PC-9 (cell line): ENCODE measurements at places on chromosomes 6 and 20.
A peak's percentile ranks its signal among the peaks of the same experiment; 100 is the strongest.

GRCh38 chr20:44931911-44932310, 22.1 kb downstream of the PABPC1L start:
- no peak overlapping the region for H3K4me3 ChIP-seq
- H3K27me3 ChIP-seq: no peaks in the 10 kb centered on the region

DNA sequence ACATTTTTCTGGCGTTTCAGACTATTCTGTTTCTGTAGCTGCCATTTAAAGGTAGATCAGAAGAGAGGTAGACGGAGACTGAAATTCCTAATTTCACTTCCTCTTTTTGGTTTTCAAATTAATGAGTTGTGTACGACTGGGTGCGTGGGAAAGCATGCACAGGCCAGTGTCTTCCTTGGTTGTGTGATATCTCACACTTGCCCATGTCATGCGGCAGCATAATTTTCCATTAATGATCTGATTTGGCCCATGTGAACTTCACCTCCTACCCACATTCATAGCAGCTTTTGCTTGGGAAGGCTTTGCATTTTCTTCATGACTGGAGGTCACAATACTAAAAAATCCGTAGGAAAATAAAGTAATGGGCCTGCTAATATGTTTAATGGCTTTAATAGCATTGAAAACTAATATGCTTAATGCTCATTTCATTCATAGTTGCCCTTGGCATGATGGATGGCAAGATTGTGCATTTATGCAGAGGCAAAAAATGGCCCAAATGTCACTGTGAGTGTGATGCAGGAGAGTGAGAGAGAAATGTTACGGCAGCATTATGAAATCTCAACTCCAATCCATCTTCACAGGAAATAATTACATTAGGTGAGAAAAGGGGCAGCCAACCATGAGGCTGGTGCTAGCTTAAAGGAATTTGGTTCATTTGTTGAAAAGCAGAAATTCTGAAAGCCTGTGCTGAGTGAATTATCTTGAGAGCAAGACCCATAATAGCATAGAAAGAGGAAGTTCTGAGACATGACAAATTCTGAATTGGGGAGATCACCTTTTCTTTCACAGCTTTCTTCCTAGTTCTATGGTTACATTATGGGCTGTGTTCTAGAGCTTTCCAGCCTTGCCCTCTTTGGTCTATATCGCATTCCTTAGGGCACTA, 69.0 kb upstream of the UST start:
- H3K4me1 ChIP-seq: no peaks in the 10 kb centered on the region
- no peak overlapping the region for H3K4me3 ChIP-seq
- no peaks in the 10 kb centered on the region for H3K27me3 ChIP-seq
- H3K27ac ChIP-seq: no peak overlapping the region

GRCh38 chr20:11454966-11455799, 462.5 kb upstream of the BTBD3 start:
- no peaks in the 10 kb centered on the region for H3K36me3 ChIP-seq
- peak overlapping the region; percentile 89 for H3K27ac ChIP-seq
- H3K4me1 ChIP-seq: peaks cover 42% of the 10 kb centered on the region
- peak overlapping the region; percentile 13; the same call in 1 of the 2 replicates for H3K4me3 ChIP-seq
- H3K27me3 ChIP-seq: no peaks in the 10 kb centered on the region

GRCh38 chr6:167849846-167850459, 23.2 kb downstream of the AFDN start:
- H3K4me1 ChIP-seq: peaks cover 36% of the 10 kb centered on the region
- H3K27ac ChIP-seq: peak overlapping the region; percentile 95
- peak; percentile 37 for DNase-seq
- no peaks in the 10 kb centered on the region for H3K27me3 ChIP-seq
- H3K4me3 ChIP-seq: peak overlapping the region; percentile 15; the same call in 1 of the 2 replicates
- no peaks in the 10 kb centered on the region for H3K36me3 ChIP-seq

DNA sequence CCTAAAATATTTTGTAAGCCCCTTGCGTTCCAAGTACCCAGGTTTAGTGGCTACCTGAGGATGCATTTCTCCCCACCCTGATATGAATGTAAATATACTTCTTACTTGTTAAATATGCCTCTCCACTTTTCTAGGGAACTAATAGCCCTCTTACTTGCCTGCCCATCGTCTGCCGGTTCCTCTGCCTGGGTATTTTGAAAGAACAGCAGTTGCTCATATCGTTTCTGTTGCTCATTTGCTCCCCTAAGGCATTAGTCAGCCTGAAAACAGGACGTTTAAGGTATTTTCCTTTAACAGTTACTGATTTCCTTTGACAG, 141.3 kb upstream of the CARMIL1 start:
- peak overlapping the region; percentile 52; the same call in 1 of the 2 replicates for H3K4me3 ChIP-seq
- peaks cover 14% of the 10 kb centered on the region for H3K4me1 ChIP-seq
- no peaks in the 10 kb centered on the region for H3K36me3 ChIP-seq
- no peak overlapping the region for H3K27ac ChIP-seq
- no peak for DNase-seq

- no peaks in the 10 kb centered on the region for H3K36me3 ChIP-seq
- H3K27ac ChIP-seq: no peak overlapping the region
- H3K4me1 ChIP-seq: no peaks in the 10 kb centered on the region
Observed at GRCh38 chr6:6635869-6636268, 47.3 kb downstream of the LY86 start.

DNA sequence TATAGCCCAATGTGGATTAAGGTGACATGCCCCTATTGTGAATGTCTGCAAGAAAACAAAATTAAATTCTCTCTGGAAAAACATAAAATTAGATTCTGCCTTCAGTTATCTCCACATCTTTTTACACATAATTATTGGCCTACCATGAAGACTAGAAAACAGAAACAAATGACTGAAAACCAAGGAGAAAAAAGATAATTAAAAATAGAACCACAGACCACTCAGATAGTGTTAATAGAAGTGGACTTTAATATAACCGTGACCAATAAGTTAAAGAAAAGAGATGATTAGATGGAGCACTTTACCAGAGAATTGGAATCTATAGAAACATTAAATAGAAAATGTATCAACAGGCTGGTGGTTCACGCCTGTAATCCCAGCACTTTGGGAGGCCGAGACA, 445.7 kb downstream of the EPM2A start:
- no peaks in the 10 kb centered on the region for H3K36me3 ChIP-seq
- no peaks in the 10 kb centered on the region for H3K27me3 ChIP-seq
- H3K4me1 ChIP-seq: no peaks in the 10 kb centered on the region

DNA sequence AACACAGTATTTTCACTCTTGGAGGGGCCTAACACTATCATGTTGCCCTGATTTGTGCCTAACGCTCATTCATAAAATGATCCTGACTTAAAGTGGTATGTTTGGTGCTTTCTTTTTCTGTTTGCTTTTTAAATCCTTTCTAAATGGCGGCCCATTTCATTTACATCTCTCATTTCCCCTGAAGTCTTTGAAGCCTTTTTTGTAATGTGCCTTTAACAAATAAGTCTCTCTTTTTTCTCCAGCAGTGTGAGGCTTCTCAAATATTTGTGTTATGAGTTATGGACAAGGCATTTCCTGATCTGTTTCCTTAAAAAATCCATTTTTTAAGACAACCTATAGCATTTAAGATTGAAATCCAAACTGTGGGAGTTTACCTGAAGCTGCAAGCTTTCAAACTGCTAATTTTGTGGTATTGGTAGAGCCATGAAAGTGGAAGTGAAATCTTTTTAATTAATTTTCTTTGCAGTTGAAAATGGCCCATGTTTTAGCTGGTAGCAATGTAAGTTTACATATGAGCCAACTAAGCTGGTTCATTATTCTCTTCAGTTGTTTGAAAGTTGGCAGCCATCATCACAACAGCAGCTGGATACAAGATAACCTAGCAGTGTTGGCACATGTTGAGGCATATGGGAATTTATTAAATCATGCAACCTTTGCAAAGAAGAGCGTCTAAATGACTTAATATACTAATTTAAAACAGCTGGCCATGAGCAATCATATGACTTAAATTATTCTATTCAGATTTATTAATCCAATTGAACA, 469.7 kb downstream of the CDKAL1 start:
- H3K27ac ChIP-seq: no peak overlapping the region
- no peaks in the 10 kb centered on the region for H3K36me3 ChIP-seq
- H3K27me3 ChIP-seq: no peaks in the 10 kb centered on the region
- H3K4me1 ChIP-seq: peaks cover 23% of the 10 kb centered on the region
- DNase-seq: peak; percentile 65

- H3K27me3 ChIP-seq: no peaks in the 10 kb centered on the region
- H3K27ac ChIP-seq: no peak overlapping the region
- no peaks in the 10 kb centered on the region for H3K36me3 ChIP-seq
- no peak overlapping the region for H3K4me3 ChIP-seq
Observed at GRCh38 chr20:50787181-50787580, 7.7 kb upstream of the BCAS4 start.
